ENCODE measurements at places on chromosomes 1 and 21.

DNA sequence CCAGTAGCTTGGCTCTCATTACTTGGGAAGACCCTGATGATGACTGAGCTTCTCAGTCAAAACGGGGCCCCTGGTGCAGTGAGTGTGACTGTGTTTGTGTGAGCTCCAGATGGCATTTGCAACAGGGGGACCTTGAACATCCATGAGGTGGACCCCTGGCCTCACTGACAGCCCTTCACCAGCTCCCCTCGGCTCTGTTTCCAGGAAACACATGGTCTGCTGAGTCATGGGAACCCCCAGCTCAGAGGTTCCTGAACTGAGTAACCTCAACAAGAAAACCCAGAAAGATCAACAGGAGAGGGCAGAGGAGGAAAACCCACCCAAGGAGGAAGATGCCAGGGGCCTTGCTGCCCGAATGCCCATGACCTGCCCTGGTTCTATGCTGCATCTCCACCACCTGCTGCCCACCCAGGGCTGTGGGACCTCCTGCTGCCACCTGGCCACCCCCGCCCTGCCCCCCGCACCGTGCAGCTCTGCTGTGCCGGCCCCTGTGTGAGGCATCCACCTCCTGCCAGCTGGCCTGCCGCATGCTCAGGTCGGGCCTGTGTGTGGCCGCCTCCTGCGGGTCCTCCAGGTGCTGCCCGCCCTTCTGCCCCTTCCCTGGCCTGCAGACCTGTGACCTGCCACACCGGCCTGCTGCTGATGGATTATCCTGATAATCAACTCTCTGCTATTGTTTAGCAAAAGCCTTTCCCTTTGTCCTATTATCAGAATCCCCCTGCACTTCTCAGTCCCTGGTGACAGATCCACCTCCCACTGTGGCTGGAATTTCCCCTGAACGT lies 4.2 kb upstream of the KRTAP12-1 start:
- H3K36me3 ChIP-seq: no peaks in the 10 kb centered on the region
- no peak overlapping the region for H3K4me3 ChIP-seq
- H3K27ac ChIP-seq: no peak overlapping the region
- H3K4me1 ChIP-seq: peaks cover 8% of the 10 kb centered on the region
- DNase-seq: no peak

GRCh38 chr21:28256837-28257236 lies 735.8 kb downstream of the LTN1 start:
- H3K4me3 ChIP-seq: no peak overlapping the region
- no peak for DNase-seq

GRCh38 chr1:51750218-51750617 lies 128.3 kb downstream of the NRDC start:
- no peak for DNase-seq
- no peaks in the 10 kb centered on the region for H3K27me3 ChIP-seq
- H3K27ac ChIP-seq: no peak overlapping the region
- peaks cover 7% of the 10 kb centered on the region for H3K4me1 ChIP-seq
- peaks cover 18% of the 10 kb centered on the region for H3K36me3 ChIP-seq

GRCh38 chr1:66119148-66119547 lies 326.5 kb downstream of the PDE4B start:
- H3K4me1 ChIP-seq: no peaks in the 10 kb centered on the region
- no peak overlapping the region for H3K27ac ChIP-seq
- H3K27me3 ChIP-seq: no peaks in the 10 kb centered on the region
- no peak for DNase-seq
- H3K36me3 ChIP-seq: no peaks in the 10 kb centered on the region

GRCh38 chr1:182397653-182398393 lies 2.6 kb downstream of the TEDDM1 start:
- H3K27ac ChIP-seq: no peak overlapping the region
- H3K27me3 ChIP-seq: peaks cover 33% of the 10 kb centered on the region
- no peaks in the 10 kb centered on the region for H3K36me3 ChIP-seq
- H3K4me1 ChIP-seq: peaks cover 2% of the 10 kb centered on the region
- H3K4me3 ChIP-seq: no peak overlapping the region

DNA sequence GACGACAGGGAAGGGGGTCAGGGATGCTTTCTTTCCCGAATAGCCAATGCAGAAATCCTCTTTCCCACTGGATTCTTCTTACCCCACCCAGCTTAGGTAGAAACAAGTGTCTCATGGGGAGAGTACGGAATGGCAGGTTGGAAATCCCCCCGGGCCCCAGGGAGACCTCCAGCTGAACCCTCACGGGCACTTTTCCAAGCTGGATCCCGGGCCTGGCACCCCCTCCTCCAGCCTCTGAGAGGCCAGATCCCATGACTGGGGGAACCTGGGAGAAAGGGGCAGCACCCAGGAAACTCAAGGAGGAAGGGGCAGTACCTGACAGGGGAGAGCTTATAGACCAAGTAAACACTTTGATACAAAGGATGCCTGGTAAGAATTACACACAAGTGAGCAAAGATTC lies 1.3 kb downstream of the PKP1 start:
- peaks cover 45% of the 10 kb centered on the region for H3K27me3 ChIP-seq
- DNase-seq: no peak
- H3K27ac ChIP-seq: no peak overlapping the region
- H3K4me1 ChIP-seq: peaks cover 2% of the 10 kb centered on the region

DNA sequence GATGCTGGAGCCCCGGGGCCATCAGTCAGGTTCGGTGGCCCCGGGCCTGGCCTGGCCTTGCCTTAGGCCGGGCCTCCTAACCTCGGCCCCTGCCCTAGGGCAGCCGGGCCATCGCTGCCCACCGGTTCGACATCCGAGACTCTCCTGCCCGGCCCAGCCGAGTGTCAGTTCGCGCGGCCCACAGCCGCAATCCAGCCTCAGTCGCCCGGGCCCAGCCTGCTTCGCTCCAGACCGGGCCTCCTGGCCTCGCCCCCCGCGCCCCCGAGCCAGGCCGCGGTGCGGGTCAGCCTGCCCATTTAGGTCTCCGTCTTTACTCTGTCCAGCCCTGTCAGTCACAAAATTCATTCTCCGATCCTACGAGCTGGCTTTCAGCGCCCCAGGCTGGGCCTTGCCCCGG lies 777 bp downstream of the LRRC41 start:
- peaks cover 22% of the 10 kb centered on the region for H3K36me3 ChIP-seq
- DNase-seq: peak; percentile 48
- peaks cover 32% of the 10 kb centered on the region for H3K4me1 ChIP-seq
- no peaks in the 10 kb centered on the region for H3K27me3 ChIP-seq

DNA sequence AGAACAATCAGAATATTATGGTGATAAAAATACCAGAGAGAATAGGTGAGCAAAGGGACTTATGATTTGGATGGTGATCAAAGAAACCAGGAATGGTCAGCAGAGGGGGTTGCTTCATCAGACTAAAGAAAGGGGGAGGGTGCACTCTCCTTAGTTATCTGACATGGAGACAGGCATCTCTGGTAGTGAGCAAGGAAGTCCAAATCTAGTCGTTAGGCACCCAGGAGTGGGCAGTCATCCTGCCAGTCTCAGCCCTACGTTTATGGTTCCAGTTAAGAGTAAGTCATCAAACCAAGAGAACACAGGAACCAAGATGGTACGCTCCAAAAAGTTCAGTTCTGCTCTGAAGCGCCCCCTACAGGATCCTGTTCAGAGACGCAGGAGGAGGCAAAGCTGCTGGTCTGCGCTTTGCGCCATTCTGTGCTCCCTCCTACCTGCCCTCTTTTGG lies 28.6 kb downstream of the EBNA1BP2 start:
- no peaks in the 10 kb centered on the region for H3K4me1 ChIP-seq
- no peak overlapping the region for H3K4me3 ChIP-seq
- DNase-seq: no peak
- peaks cover 58% of the 10 kb centered on the region for H3K27me3 ChIP-seq

GRCh38 chr1:119291611-119292206 lies 76.9 kb upstream of the HAO2 start:
- H3K27ac ChIP-seq: no peak overlapping the region
- peaks cover 40% of the 10 kb centered on the region for H3K27me3 ChIP-seq
- DNase-seq: no peak
- no peak overlapping the region for H3K4me3 ChIP-seq

DNA sequence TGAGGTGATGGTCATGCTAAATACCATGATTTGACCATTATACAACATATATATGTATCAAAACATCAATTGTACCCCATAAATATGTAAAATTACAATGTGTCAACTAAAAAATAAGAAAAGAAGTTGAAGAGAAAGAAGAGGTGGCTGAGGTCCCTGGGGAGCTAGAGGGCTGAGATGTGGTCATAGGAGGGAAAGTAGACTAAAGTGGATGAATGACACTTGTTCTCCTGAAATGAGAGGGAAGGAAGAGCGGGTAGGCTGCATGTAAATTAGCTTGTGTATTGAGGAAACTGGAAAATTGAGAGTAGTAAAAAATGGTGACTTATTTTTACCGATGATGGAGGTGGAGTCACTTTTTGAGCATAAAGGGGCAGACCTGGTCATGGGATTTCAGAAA lies 117.0 kb downstream of the ST6GALNAC3 start:
- no peak overlapping the region for H3K27ac ChIP-seq
- H3K4me3 ChIP-seq: no peak overlapping the region
- H3K4me1 ChIP-seq: no peaks in the 10 kb centered on the region
- no peak for DNase-seq
- no peaks in the 10 kb centered on the region for H3K27me3 ChIP-seq
- H3K36me3 ChIP-seq: no peaks in the 10 kb centered on the region

GRCh38 chr1:25194572-25195020 lies 37.7 kb downstream of the SYF2 start:
- H3K4me1 ChIP-seq: peaks cover 14% of the 10 kb centered on the region
- DNase-seq: no peak
- no peak overlapping the region for H3K27ac ChIP-seq
- H3K27me3 ChIP-seq: no peaks in the 10 kb centered on the region

DNA sequence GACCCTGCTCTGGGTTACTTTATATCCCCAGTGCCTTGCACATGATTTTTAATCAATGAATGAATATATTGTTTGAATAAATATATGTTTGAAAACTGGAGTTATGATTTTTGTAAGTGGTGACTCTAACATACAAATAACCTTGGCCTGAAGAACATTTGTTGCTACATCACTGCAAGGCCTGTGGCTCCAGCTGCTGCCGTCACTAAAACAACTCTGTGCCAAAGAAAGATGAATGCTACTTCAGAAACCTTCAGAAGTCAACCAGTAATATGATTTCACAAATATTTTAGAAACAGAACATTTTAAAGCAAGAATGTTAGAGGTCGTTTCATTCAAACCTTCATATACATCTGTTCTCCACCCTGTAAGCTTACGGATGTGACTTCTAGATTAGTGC lies 60.6 kb upstream of the SEC16B start:
- no peak overlapping the region for H3K4me3 ChIP-seq
- peaks cover 7% of the 10 kb centered on the region for H3K27me3 ChIP-seq
- DNase-seq: no peak
- no peaks in the 10 kb centered on the region for H3K36me3 ChIP-seq

DNA sequence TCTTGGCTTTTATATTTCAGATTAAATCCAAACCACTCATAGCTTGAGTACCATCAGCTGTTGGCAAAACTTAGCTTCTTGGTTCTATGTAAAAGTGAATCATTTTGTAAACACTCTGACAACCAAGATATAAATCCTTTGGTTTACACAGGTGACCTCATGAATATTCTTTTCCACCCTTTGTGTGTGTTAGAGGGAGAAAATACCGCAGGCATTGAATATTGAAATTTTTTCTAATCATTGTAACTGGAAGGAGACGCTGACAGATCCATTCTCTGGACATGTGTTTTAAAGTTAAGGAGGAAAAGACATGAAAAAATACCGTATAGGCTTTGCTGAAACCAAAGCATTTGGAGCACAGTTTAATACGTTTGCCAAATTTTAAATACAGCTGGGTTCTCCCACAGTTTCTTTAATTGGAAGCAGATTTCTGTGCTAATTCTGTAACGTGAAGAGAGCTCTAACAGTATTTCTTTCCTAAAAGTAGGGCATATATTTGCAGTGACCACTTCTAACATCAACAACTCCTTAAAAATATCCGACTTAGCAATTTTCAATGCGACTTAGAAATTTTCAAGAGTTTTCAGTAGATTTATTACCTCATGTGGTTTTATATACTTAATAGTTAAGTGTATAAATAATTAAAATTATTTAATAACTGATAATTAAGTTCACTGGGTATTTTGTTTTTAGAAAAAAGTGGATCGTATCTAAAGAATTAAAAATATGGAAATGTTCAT lies 388.2 kb downstream of the USP25 start:
- H3K4me3 ChIP-seq: no peak overlapping the region
- no peak overlapping the region for H3K27ac ChIP-seq
- H3K36me3 ChIP-seq: no peaks in the 10 kb centered on the region
- no peaks in the 10 kb centered on the region for H3K27me3 ChIP-seq

DNA sequence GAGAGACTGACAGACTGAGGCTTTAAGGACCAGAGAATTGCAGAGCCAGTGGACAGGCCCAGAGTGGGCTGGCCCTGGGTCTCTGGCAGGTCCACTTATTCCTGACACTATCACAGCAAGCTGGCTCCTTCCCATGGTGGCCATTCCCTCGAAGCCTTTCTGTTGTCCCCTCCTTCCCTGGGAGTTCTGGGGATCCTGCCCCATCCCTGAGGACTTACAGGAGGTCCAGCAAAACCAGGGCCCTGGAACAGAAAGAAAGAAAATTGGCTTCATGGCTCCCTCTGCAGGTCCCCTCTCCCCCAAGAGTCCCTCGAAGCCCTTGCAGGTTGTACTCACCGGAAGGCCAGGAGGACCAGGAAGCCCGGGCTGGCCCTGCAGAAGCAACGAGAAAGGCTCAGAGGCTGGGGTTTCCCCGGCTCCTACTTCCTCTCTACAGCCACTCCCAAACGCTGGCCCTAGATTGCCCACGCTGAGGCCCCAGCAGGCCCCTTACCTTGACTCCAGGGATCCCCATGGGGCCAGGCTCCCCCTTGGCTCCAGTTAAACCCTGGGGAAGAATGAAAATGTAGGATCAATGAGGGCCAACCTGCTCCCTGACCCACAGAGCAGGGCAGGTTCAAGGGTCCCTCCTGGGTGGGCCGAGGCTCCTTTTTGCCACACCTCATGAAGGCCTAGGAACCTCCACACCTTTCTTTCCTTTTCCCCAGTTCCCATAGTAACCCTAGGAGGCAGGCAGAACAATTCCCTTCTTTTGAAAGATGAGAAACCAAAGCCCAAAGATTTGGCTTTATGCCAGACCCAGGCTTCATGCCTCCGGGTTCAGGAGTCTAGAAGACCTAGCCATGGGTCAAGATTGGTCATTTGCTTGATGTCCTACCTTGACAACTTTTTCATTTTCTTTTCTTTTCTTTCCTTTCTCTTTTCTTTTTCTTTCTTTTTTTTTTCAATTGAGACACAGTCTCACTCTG lies 4.6 kb downstream of the COL9A2 start:
- H3K36me3 ChIP-seq: no peaks in the 10 kb centered on the region
- peak; percentile 28 for DNase-seq
- H3K4me3 ChIP-seq: no peak overlapping the region
- H3K27ac ChIP-seq: no peak overlapping the region
- peaks cover 19% of the 10 kb centered on the region for H3K4me1 ChIP-seq

DNA sequence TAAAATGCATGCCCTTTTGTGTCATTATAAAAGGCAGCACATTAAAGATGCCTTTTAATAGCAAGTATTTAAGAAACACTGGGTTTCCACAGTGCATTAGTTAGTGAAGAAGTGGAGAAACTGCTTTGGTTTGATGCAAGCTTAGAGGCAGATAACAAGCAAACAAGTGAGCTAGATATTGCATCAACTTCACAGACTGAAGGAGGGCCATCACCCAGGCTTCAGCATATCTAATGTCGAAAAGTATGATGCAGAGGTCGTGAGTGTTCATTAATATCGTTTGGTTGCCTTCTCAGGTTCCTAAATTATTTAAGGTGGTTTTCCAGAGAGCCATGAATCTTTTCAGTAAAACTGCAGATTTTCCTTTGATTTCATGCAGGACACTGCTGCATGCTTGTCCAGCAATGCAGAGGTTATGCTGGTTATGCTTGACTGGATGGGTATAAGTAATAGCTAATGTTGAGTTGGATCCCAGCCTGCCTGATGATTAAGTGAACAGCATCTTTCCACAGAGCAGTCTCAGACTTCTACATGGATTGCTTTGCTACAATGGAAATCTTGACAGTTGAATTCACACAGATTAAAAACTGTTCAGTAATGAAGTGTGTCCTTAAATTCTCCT lies 69.7 kb upstream of the IPO9 start:
- peaks cover 9% of the 10 kb centered on the region for H3K27me3 ChIP-seq
- no peak overlapping the region for H3K4me3 ChIP-seq
- no peak for DNase-seq
- H3K36me3 ChIP-seq: no peaks in the 10 kb centered on the region
- H3K27ac ChIP-seq: no peak overlapping the region
